ENCODE measurements at places on chromosomes 6 and 20. TPM values are rescaled to one million over a fixed set of nuclear protein-coding genes. Genes with fewer than 3 reads are reported as not detected.

MAP1LC3A gene
- 3.7 TPM for total RNA-seq

TMEM244 gene
- not detected for total RNA-seq

RAD21L1 gene
- 1.2 TPM for total RNA-seq

METTL24 gene
- not detected for total RNA-seq

CYP21A2 gene
- total RNA-seq: 1.1 TPM

CLVS2 gene
- not detected for total RNA-seq

ZNF76 gene
- total RNA-seq: 55.9 TPM

SLC12A5 gene
- total RNA-seq: 3.2 TPM

DNA sequence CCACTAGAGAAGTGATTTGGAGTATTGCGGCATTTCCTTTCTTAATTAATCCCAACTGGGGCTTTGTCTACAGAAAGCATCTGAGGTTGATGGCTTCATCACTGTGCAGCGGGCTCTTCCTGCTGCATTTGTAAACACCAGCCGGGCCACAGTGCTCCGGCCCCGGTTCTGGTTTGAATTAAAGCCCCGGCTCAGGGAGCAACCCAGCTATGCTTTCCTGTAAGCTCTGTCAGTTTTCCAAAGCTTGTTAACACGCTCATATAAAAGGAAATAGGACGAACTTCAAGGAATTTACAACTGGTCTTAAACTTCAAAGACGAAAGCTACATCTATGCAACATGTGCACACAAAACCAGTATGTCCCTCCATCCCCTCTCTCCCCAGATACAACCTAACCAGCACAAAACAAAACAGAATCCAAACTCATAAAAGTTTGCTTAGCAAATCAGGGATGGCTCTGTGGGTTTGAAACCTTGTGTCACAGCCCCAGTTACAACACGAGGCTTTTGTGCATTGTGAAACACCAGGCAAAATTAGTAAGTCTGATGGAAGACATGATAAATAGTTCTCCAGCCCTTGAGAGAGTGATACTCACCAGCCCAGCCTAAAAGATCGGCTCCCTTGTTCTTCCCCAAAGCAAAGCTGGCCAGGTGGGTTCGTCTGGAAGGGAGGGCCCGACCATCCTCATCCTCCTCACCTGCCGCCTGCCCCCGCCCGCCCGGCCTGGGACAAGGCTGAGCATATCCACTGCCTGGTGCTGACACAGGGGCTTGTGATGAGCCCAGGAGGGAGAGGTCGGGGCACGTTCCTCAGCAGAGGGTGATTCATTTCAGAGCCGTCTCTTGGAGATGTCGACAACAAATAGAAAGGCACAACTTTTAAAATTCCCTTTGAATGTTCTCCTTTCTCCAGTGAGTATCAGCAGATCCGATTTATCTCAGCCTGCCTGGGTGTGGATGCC is 197.9 kb downstream of the TFAP2C start:
- H3K4me3 ChIP-seq: no peak overlapping the region
- H3K4me1 ChIP-seq: no peaks in the 10 kb centered on the region
- H3K27me3 ChIP-seq: peaks cover 24% of the 10 kb centered on the region
- H3K27ac ChIP-seq: no peak overlapping the region
- DNase-seq: no peak

GRCh38 chr6:1864496-1864895 is 254.8 kb downstream of the FOXC1 start:
- DNase-seq: no peak
- no peak overlapping the region for H3K4me3 ChIP-seq
- no peaks in the 10 kb centered on the region for H3K36me3 ChIP-seq
- no peak overlapping the region for H3K27ac ChIP-seq
- H3K4me1 ChIP-seq: no peaks in the 10 kb centered on the region

- no peak for DNase-seq
- peaks cover 10% of the 10 kb centered on the region for H3K27me3 ChIP-seq
Observed at GRCh38 chr20:34150306-34151000, 38.4 kb upstream of the EIF2S2 start.

GRCh38 chr6:65943051-65943450 is 236.0 kb upstream of the EYS start:
- no peaks in the 10 kb centered on the region for H3K36me3 ChIP-seq
- H3K4me1 ChIP-seq: no peaks in the 10 kb centered on the region
- no peak overlapping the region for H3K27ac ChIP-seq
- no peaks in the 10 kb centered on the region for H3K27me3 ChIP-seq
- no peak for DNase-seq

DNA sequence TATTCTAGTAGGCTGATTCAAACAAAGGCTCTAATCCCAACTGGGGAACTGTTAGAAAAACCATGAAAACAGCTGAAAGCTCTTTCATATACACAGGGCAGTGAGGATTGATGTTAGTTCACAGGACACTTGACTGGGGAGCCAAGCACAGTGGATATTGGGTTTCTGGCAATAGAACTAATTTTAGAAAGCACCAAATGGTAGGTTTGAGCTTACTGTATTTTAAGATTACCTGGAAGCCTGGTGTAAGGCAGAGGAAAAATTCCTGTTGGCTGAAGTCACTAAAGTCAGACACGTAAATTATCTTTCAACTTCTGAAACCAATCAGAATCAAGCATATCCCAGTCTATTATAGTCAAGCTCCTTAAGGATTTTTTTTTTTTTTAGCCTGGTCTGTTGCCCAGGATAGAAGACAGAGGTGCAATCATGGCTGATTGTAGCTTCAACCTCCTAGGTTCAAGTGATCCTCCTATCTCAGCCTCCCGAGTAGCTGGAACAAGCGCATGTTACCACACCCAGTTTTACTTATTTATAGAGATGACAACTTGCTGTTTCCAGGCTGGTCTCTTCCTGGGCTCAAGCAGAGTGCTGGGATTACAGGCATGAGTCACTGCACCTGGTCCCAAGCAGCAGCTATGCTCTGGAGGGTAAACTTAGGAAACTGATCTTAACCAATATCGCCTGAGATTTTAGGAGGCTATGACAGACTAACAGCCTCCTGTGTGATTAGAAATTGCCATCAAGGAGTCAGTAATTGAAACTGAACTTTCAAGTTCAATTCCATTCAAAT is 32.5 kb upstream of the SYNCRIP start:
- peaks cover 28% of the 10 kb centered on the region for H3K36me3 ChIP-seq
- no peak for DNase-seq
- peak overlapping the region; percentile 100 for H3K4me3 ChIP-seq
- H3K4me1 ChIP-seq: peaks cover 67% of the 10 kb centered on the region
- H3K27me3 ChIP-seq: no peaks in the 10 kb centered on the region

GRCh38 chr6:7401075-7401474 is 11.5 kb downstream of the RIOK1 start:
- no peaks in the 10 kb centered on the region for H3K4me1 ChIP-seq
- H3K36me3 ChIP-seq: peaks cover 5% of the 10 kb centered on the region
- no peak overlapping the region for H3K4me3 ChIP-seq

DNA sequence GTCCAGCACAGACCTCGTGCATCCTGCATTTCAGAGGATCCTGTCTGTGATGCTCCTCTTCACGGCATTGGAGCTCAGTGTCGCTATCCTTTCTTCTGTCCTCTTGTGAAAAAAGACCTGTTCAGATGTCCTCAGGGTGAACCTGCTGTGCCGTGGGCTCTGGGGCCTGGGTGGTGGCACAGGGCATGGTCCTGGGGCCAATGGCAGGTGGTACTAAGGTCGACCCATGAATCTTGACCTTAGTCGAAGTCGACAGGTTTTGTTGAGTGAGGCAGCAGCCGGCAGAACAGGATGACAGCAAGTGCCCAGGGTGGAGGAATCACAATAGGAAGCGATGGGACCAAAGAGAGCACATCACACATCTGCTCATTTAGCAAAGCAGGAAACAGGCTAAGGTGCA is 22.0 kb upstream of the MAS1L start:
- peaks cover 12% of the 10 kb centered on the region for H3K27me3 ChIP-seq
- no peaks in the 10 kb centered on the region for H3K36me3 ChIP-seq
- no peaks in the 10 kb centered on the region for H3K4me1 ChIP-seq
- no peak overlapping the region for H3K27ac ChIP-seq
- no peak for DNase-seq
- no peak overlapping the region for H3K4me3 ChIP-seq

- H3K4me1 ChIP-seq: no peaks in the 10 kb centered on the region
- no peaks in the 10 kb centered on the region for H3K36me3 ChIP-seq
- H3K27ac ChIP-seq: no peak overlapping the region
- no peak overlapping the region for H3K4me3 ChIP-seq
Observed at GRCh38 chr6:89122625-89123024, 4.8 kb upstream of the SRSF12 start.

DNA sequence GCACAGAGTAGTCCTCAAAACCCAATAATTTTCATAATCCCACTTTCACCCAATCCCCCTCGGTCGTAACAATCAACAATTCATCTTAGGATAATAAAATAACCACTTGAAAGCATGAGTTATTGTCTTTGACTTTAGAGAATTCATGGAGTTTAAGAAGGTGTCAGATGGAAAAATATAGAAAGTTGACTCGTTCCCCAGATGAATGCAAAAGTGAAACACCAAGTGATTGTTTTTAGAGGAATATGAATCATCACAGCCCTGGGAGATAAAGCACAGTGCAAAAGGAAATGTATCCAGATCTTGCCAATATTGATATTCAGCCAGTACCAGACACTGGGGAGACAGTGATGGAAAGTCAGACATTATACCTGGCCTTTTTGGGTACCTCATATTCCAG is 860.5 kb downstream of the DHX35 start:
- no peaks in the 10 kb centered on the region for H3K27me3 ChIP-seq
- DNase-seq: no peak
- H3K4me3 ChIP-seq: no peak overlapping the region
- no peak overlapping the region for H3K27ac ChIP-seq
- H3K36me3 ChIP-seq: no peaks in the 10 kb centered on the region
